ENCODE measurements at places on chromosomes 2 and 18. TPM values are rescaled to one million over a fixed set of nuclear protein-coding genes. Genes with fewer than 3 reads are reported as not detected.

SF3B1 gene
- total RNA-seq, result 105 TPM

RIT2 gene
- total RNA-seq, result not detected

TMEM182 gene
- 3.6 TPM for total RNA-seq

FAM117B gene
- total RNA-seq, result 2.7 TPM

IDH1 gene
- 153 TPM for total RNA-seq

CHRNA1 gene
- not detected for total RNA-seq

DES gene
- total RNA-seq, result not detected

TXNL1 gene
- 44.3 TPM for total RNA-seq

IRS1 gene
- total RNA-seq, result 16.2 TPM

PFN4 gene
- total RNA-seq, result 0.21 TPM

TMEM247 gene
- total RNA-seq, result not detected

TPO gene
- not detected for total RNA-seq

COLEC12 gene
- total RNA-seq, result 0.24 TPM

Measured in tracheal epithelial cell (primary cell).